CD4-positive, alpha-beta T cell treated with Interferon alpha-2 for 1 hour (primary cell): ENCODE measurements at places on chromosomes 3 and 15.

- DNase-seq, result no peak
Measured at GRCh38 chr3:9422712-9423424, 25.5 kb downstream of the SETD5 start.

DNA sequence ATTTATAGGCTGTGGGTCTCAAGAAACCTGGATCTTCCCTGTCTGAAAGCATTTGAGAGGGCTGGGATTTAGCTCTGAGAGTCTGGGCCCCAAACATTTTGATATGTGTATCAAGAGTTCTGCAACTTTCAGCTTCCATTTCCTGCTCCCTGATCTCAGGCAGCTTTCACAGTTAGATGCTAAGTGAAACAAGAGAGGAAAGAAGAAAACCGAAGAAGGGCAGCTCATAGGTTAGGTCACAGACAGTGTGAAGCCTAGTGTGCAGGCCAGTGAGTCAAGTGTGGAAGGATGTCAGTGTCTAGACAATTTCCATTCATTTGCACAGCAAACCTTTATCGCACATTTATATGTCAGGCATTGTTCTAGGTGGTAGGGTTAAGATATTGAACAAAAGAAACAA lies 173.6 kb upstream of the PROK2 start:
- DNase-seq, result no peak

GRCh38 chr15:48963524-48964113 lies at the start of gene SHC4:
Gene SHC4 (minus strand): TSS chr15:48963919. CDS start chr15:48963015, 904 bp downstream.
- DNase-seq, result no peak

DNA sequence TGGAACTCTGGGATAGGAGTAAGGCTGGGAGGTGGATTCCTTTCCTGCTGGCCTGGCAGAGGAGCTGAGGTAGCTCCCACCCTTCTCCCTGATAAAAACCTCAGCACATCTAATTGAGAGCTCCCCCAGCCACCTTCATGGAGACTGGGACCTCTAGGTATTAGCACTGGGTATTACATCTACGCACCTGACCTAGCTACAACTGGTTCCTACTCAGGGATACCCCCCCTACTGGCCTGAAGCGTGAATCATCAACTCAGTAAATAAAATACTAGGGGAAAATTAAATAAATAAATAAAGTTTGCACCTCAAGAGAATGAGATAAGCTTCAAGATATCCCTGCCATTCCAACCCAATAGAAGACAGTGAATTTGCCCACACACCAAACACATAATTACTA lies 140.4 kb downstream of the NEK10 start:
- DNase-seq, result no peak

- DNase-seq, result peak; percentile 19
Measured at GRCh38 chr3:56251343-56251945, 216.8 kb downstream of the ERC2 start.

- no peak for DNase-seq
Measured at GRCh38 chr3:1026395-1026794, 66.4 kb upstream of the CNTN6 start.

- DNase-seq, result peak; percentile 41
Measured at GRCh38 chr15:85543741-85544155, 163.3 kb downstream of the AKAP13 start.

- no peak for DNase-seq
Measured at GRCh38 chr3:170780471-170780870, 89.5 kb downstream of the RPL22L1 start.

DNA sequence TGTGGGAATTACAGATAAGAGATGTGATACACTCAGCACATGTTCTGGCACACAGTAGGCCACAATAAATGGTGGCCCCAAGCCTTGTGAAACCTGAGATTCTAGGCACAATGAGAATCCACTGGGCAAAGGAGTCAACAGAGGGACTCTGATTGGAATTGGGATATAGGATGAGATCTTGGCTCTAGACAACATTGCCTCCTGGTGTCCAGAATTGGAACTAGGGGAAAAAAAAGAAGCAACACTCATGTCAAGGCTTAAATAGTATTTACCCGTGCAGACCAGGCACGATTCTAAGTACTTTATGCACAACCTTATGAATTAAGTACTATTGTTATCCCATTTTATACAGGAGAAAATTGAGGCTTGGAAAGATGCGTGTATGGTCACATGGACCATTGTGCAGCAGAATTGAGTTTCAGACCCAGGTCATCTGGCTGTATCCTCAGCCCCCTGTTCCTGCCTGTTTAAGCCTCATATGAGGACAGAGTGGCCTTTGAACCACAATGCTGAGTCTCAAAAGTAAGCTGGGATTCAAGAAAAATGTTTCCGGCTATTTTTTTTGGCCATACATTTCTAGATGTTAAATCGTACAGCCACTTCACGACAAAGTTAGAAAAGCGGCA lies 124.8 kb downstream of the SV2B start:
- DNase-seq, result peak; percentile 13

DNA sequence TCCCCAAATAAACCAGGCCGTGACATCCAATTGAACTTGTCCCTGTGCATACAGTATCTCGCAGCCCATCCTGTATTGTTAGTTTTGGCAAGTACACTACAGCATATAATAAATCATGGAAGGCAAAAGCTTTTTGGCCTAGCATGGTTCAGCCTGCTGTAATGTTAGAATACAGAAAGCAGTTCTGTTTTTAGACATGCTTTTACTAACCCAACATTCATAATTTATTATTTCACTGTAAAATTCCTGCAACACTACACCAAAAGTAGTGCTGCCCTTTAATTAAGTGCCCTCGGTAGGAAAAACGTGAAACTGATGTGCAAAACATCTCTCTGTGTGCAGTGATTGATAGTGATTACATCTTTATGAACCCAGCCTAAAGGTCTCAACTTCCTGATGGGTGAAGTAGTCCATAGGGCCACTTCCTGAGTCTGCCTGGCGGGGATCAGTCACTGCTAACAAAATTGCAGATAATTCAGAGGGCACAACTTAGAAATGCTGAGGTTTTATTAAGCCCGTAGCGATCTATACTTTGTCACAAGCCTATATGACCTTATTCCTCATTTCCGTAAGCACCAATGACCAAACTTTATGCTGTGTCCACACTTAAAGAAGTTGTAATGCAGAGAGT lies 227.8 kb downstream of the CDIN1 start:
- no peak for DNase-seq

- no peak for DNase-seq
Measured at GRCh38 chr15:58703610-58704009, 45.9 kb downstream of the ADAM10 start.

GRCh38 chr3:30081904-30082303 lies 524.5 kb upstream of the TGFBR2 start:
- DNase-seq, result no peak

DNA sequence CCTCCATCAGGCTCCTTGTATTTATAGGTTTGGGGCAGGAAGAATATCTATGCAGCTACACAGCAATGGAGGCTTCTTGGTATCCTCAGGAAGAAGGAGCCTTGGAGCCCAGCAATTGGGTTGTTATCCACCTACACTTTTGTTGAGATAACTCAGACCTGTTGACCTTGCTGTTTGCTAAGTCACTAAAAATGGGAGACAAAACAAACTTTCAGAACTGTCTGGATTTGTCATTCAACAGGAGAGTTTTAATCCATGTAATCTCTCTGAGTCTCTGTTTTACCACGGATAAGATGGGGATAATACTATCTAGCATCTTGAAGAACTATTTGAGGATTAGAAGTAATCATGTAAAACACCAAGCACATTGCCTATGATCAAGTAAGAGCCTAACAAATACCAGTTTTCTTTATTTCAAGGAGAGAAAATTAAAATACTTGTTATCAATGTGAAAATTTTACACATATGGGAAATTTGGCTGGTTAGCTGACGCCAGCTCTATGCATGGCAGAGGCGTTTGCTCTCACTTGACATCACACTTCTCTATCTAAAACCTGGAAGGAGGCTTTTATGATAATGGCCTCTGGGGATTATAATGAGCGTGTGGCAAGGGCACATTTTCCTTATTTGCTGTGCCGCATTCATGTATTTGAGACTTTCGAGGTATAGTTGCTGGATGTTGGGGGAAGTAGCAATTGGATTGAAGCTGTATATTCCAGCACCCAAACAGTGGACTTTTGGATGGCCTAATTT lies 215.6 kb downstream of the PDCD6IP start:
- no peak for DNase-seq

DNA sequence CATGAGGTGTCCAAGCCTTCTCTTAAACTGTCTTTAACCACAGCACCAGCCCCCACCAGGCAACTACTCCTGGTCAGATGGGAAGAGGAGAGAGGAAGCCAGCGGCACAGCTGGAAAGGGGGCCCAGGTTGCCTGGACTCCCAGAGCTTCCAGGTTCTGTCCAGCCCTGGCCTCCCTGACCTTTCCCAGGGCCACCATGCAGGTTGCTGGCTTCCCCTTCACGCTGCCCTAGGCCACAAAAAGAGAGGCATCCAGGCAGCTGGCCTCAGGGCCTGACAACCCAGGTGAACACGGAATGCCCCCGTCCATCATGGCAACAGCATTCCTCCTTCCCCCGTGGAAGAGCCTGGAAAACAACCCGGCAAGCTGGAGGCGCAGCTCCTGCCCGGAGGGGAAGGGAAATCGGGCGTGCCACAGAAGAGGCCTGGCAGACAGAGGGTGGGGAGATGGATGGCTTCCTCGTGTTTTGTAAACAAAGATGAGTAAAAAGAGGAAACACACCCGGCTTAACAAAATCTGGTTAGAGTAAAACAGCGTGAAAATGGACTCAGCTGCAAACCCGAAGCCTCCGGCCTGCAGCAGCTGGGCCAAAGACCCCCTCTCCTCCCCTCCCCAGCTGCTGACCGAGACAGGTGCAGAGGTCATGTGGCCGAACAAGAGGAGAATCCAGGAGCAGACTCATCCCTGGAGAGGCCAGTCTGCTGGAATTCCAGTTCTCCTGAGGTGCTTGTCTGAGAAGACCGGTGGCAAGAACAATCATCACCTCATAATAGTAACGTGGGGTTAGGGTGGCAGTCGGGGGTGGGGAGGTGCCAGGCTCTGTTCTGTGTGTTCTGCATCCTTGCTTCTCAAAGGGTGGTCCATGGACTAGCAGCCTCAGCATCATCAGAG lies 15.5 kb downstream of the BMF start:
- no peak for DNase-seq

- no peak for DNase-seq
Measured at GRCh38 chr15:26882616-26883365, 15.9 kb downstream of the GABRA5 start.

DNA sequence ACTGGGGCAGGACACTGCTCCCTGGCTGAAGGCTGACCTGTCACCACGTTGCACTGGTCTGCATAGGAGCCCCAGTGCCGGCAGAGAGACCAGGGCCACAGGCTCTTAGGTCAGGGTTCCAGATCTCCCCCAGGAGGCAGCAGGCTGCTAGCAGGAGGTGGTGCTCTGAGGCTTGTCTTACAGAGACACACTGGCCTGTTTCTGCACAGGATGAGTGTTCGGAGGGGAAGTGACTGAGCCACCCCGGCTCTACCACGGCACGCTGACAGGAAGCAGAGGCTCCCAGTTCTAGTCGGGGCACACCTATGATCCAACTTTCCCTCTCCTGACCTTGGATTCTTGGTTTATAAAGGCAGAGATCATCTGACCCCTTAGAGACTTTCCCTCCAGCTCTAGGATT lies 8.6 kb downstream of the FBXL22 start:
- peak; percentile 26 for DNase-seq

DNA sequence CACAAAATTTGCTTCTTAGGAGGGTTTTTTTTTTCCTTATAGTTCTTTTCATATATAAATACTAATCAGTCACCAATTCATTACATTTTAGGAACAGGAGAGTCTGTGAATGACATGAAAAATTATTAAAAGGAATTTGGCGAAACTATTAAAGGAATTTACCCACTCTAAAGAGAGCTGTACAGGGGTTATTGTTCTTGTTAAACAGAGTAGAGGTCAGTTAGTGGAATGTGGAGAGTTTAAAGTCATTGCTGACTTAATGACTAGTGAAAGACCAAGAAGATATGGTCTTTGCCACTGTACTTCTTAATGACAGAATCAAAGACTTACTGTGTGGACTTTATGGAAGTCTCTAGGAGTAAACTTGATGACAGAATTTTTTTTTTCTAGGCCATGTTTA lies 333.6 kb upstream of the C2CD4B start:
- DNase-seq, result no peak

DNA sequence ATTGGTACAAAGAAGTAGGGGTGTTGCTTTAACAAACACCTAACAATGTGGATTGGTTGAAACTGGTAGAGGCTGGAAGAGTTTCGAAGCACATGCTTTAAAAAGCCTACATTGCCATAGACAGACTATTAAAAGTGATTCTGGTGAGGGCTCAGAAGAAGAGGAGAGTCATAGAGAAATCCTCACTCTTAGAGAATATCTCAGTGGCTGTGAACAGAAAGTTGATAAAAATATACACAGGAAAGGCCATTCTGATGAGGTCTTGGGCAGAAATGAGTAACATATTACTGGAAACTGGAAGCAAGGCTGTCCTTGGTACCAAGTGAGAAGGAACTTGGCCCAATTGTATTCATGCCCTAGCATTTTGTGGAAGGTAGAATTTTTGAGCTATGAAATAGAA lies 173.7 kb upstream of the CRBN start:
- no peak for DNase-seq

- no peak for DNase-seq
Measured at GRCh38 chr15:71154607-71155200, 39.4 kb downstream of the THSD4 start.

DNA sequence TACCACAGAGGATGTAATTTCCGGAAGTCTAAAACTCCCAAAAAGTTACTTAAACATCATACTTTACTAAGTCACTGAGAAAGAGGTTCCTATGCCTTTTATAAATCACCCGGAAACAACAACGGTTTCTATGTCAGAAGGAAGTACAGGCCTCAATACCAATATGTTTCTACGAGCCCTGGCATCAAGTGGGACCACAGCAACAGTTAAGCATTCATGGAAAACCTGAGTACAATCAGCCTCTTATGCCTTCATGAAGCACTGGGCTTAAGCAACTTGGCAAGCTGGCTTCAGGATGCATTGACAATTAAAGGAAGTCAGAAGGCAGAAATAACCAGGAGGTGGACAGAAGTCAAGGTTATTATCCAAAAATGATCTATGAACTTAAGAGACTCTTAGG lies 19.1 kb upstream of the B3GNT5 start:
- no peak for DNase-seq

DNA sequence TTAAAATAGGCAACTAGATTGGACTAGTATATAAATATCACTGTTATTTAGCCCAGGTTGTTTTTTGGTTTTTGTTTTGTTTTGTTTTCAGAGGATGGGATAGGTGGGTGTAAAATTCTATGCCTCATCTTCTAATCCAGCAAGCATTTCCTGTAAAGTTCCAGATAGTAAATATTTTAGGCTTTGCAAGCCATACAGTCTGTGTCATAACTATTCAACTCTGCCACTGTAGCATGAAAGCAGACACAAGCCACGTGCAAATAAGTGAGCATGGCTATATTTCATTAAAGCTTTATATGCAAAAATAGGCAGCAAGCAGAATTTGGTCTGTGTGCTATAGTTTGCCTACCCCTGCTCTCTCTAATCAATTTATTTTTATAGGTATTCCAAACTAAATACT lies 657.3 kb upstream of the TGFBR2 start:
- no peak for DNase-seq

DNA sequence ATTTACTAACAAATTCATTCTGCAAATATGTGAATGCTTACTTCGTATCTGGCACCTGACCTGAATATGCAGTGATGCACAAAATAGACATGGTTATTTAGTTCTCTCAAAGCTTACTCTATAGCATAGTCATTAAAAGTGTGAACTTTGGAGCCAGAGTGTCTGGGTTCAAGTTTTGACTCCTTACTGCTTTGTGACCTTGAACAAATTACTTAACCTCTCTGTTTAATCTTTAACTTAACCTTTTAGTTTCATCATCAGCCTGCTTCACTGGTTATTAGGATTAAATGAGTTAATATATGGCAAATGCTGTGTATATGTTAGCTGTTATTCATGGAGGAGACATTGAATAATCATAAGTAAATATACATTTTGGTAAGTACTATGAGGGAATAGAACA lies 12.1 kb upstream of the MGA start:
- DNase-seq, result no peak
